ENCODE measurements at places on chromosomes 3 and 15.

GRCh38 chr3:73235768-73236167 lies 174.3 kb downstream of the EBLN2 start:
- no peak for DNase-seq

- DNase-seq: no peak
Observed at GRCh38 chr3:177447938-177448337, 250.7 kb upstream of the TBL1XR1 start.

- no peak for DNase-seq
Observed at GRCh38 chr3:164450276-164450905, 627.9 kb downstream of the SI start.

GRCh38 chr3:196292286-196292923 lies 4.9 kb upstream of the PCYT1A start:
- no peak for DNase-seq

DNA sequence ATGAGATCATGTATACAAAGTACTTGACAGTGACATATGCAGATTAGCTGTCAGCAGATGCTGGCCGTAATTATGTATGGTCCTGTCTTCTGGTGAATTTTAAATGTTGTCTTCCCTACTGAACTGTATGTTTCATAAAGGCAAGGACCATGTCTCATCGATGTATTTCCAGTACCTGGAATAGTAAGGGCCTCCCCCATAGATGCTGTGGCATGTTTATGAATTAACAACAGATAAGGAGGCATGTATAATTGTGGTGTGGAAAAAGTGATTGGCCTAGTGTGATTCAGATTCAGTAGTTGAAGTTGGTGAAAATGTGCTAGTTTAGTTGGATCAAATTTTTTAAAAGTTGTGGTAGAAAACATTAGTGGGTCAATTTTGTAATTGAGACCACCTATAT lies 202.7 kb upstream of the SLC2A2 start:
- DNase-seq: no peak

DNA sequence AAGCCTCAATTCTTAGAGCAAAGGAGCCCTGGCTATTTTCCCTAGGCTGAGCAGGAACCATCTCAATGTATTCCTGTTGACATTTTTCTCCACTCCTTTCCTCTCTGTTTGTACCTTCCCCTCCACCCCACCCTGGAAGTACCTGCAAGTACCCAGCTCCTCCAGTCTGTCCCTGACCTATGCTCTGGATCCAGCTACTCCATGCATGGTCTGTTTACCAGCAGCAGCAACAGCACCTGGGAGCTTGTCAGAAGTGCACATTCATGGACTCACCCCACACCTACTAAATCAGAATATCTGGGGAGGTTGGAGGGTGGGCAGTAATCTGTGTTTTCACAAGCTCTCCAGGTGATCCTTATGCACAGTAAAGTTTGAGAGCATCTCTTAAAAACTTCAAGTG lies 240.7 kb upstream of the UMPS start:
- DNase-seq: no peak
